ENCODE measurements at places on chromosomes 11 and 22. TPM values are rescaled to one million over a fixed set of nuclear protein-coding genes. Genes with fewer than 3 reads are reported as not detected.

Gene EWSR1
- polyA plus RNA-seq = 277 TPM

Gene NCF4
- polyA plus RNA-seq = not detected

Gene FIBIN
- not detected for polyA plus RNA-seq

Gene APOBEC3A
- polyA plus RNA-seq = not detected

Gene LRRC56
- polyA plus RNA-seq = 0.76 TPM

Gene MPEG1
- 0.21 TPM for polyA plus RNA-seq

Gene KIAA1671
- polyA plus RNA-seq = 3.0 TPM

Gene TSPAN18
- polyA plus RNA-seq = 8.4 TPM

Gene POU2AF1
- not detected for polyA plus RNA-seq

Gene SHISAL1
- polyA plus RNA-seq = 21.6 TPM

Gene ANO3
- polyA plus RNA-seq = not detected

Gene DERL3
- 0.84 TPM for polyA plus RNA-seq

Gene GCAT
- 13.0 TPM for polyA plus RNA-seq

Gene OR10A6
- not detected for polyA plus RNA-seq

Gene APLNR
- not detected for polyA plus RNA-seq

Gene OR5P2
- not detected for polyA plus RNA-seq

Gene KDM4E
- polyA plus RNA-seq = not detected

Gene ENTHD1
- not detected for polyA plus RNA-seq

Gene TIGD3
- polyA plus RNA-seq = 23.1 TPM

Gene REXO2
- polyA plus RNA-seq = 48.8 TPM

Gene MUC6
- not detected for polyA plus RNA-seq

Gene SHANK3
- 6.3 TPM for polyA plus RNA-seq

Gene OR51M1
- not detected for polyA plus RNA-seq

Gene SLC22A8
- not detected for polyA plus RNA-seq

Gene C11orf97
- polyA plus RNA-seq = not detected

Gene OR56A1
- not detected for polyA plus RNA-seq

Gene TCN2
- 17.5 TPM for polyA plus RNA-seq

Gene OR2AG1
- polyA plus RNA-seq = not detected

Gene SMIM38
- polyA plus RNA-seq = 1.9 TPM

Gene DNAJB7
- polyA plus RNA-seq = not detected

Gene CELSR1
- 0.14 TPM for polyA plus RNA-seq

Gene TBRG1
- polyA plus RNA-seq = 83.2 TPM

Gene RASGRP2
- polyA plus RNA-seq = 13.9 TPM

Gene TSSK2
- 0.26 TPM for polyA plus RNA-seq

Gene LINC01488
- not detected for polyA plus RNA-seq
